NCI-H446 treated with DMSO at 0.1 percent for 48 hours (cell line): ENCODE measurements at places on chromosomes 6 and 20.

GRCh38 chr6:3267162-3267561 is 8.4 kb downstream of the PSMG4 start:
- DNase-seq: no peak

DNA sequence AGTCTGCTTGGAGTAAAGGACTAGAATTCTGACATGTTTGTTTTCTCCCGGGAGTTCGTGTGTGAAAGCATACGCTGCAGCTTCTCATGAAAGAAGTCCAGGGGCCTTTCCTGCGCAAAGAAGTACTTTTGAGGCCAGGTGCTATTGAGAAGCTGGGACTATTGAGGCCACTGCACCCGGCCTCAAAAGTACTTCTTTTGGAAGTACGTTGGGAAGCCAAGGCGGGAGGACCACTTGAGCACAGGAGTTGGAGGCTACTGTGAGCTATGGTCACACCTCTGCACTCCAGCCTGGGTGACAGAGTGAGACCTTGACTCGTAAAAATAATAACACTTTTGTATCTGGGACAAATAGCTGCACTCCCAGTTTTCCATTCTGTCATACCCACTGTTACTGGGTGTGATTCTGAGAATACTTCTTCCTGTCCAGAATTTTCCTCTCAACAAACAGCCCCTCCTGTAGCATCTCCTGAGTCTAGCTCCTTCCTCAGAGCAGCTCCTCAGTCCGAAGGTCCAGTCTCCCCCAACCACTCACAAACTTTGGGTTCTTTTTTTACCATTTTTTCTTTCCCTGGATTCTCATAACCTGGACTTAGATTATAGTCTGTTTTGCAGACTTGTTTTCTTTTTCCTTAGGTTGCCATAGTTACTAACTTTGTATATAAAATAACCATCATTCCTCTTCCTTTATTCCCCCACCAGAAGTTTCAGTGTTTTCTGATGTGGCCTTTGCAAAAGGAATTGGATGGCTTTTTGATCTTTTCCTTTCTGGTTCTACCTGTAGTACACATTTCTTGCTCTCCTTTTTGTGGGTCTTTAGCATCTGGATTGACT is 12.7 kb downstream of the STK35 start:
- no peak for DNase-seq

GRCh38 chr6:56862415-56863175 is 92.3 kb upstream of the BEND6 start:
- DNase-seq: no peak

GRCh38 chr20:10513061-10513460 is 78.0 kb downstream of the SLX4IP start:
- no peak for DNase-seq

- no peak for DNase-seq
Observed at GRCh38 chr6:48883116-48883515, 579.9 kb downstream of the MMUT start.

- no peak for DNase-seq
Observed at GRCh38 chr20:20731000-20731944, 18.8 kb upstream of the RALGAPA2 start.

- DNase-seq: no peak
Observed at GRCh38 chr20:23246717-23247664, 103.6 kb upstream of the NXT1 start.

DNA sequence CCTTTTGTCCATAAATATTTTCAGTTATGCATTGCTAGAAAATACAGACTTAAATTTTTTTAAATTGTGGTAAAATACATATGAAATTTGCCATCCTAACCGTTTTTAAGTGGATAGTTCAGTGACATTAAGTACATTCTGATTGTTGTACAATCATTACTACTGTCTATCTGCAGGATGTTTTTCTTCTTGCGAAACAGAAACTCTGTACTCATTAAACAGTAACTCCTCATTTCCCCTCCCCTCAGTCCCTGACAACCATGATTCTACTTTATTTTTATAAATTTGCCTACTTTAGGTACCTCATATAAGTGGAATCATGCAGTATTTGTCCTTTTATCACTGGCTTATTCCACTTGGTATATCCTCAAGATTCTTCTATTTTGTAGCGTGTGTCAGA is 21.3 kb downstream of the TAF11 start:
- no peak for DNase-seq

GRCh38 chr6:134714679-134715078 is 235.2 kb downstream of the ALDH8A1 start:
- DNase-seq: no peak

DNA sequence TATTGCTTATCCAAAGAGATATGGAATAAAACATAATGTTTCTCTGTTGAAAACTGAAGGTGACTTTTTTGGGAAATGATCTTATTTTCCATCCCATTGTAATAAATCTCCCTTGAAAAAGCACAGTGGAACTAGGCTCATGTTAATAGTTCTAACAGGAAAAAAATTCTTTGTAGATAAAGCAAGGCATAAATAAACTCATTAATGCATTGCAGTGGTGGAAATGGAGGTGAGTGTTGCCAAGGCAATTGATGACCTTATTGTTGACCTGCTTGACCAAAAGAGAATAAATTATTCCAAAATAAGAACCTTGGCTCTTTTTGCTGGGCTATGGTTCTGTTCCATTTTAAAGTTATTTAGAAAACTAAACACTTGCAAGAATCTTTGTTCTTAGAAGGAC is 55.2 kb downstream of the TRMT11 start:
- DNase-seq: no peak

DNA sequence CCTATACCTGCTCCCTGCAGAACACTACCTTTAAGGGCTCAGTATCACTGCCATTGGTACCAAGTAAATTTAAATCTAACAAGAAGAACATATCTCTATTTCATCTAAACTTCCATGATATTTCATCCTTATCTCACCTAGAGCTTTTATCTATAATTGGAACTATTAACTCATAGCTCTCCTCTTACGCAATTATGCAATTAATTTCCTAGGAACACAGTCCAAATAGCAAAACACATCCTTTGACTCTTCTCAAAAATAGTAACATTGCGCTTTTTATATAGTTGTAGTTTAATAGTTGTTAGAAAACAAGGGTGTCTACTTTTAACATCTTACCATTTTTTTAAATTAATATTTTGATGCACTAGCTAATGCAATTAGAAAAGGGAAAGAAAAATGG is 986.8 kb upstream of the SLC35B3 start:
- no peak for DNase-seq

DNA sequence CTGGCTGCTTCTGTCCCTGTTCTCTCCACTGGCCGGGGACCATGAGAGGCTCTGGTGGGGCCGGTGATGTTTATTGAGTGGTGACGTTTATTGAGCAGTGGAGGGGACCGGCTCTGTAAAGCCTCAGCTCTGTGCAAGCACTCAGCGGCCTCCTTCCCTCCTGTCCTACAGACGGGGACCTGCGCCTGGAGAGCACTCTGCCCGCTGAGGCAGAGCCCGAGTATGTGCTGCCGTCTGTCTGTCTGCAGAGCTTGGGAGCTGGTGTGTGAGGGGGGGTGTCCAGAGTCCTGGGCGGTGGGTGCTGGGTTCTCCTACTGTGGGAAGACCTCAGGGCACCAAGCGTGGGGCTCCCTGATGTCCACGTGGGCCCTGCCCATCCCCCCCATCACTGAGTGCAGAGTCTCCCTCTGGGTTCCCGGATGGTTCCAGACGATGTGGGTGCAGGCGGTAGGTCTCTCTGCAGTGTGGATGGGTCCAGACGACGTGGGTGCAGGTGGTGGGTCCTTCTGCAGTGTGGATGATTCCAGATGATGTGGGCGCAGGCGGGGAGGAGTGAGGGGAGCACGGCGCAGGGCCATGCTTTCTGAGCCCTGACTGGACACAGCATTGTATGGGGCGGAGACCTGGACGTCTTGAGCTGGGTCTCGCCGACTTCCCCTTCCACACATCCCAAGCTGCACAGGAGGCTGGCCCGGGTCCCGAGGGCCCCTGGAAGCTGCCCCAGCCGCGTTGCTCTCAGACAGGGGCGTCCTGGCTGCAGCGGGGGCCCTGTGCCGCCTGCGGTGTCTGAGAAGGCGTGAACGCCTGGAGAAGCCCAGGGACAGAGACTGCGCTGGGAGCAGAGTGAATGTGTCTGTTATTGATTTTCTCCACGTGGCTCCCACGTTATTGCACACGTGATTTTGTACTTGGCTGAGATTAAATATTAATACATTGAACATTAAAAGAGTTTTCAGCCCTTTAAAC is 14.9 kb upstream of the BHLHE23 start:
- DNase-seq: no peak

GRCh38 chr6:157951828-157952227 is 29.8 kb upstream of the SYNJ2 start:
- DNase-seq: no peak

DNA sequence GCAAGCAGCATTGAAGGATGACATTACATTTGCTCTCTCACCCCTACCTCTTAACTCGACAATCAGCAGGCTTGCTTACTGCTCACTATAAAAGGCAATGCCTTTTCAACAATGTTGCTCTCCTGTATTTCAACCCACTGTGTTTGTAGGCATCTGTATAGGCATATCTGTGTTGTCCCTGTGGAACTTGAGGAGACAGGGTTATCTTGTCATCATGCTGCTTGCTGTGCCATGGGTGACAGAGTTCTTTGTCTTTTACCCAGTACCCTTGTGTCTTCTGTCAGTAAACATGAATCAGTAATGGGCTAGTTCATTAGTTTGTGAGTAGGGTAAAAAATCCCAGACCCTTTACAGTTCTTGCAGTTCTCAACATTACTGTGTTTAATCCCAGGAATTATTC is 25.2 kb downstream of the PHF3 start:
- DNase-seq: no peak
